ELF-1 (cell line): ENCODE measurements at places on chromosomes 11 and 22.

GRCh38 chr11:1597331-1597993, 632 bp downstream of the KRTAP5-2 start:
- DNase-seq, result no peak

DNA sequence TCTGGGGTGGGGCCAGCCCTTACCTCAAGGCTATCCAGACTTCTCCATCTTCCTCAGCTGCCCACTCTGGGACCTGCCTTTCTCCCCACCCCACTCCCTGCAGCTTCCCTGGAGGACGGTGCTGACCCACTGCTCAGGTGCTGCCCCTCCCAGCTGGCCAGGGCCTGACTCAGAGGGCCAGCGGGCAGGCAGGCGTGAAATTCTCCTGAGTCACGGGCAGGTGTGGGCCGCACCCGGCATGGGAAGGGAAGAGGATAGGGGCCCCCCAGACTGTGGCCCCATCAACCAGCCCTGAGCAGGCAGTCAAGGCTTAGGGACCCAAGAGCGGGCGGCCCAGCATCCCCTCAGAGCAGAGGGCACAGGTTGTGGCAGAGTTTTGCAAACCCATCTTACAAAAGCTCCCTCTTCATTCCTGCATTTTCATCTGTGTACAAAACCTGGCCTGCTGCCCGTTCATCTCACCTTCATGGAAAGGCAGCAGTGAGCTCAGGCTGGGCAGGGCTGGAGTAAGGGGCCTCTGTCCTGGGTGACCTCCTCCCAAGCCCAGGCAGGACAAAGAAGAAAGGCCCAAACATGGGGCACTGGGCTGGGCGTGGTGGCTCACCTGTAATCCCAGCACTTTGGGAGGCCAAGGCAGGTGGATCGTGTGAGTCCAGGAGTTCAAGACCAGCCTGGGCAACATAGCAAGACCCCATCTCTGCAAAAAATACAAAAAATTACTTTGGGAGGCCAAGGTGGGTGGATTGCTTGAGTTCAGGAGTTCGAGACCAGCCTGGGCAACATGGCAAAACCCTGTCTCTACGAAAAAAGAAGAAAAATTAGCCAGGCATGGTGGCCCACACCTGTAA, 6.1 kb downstream of the RHOD start:
- no peak for DNase-seq

DNA sequence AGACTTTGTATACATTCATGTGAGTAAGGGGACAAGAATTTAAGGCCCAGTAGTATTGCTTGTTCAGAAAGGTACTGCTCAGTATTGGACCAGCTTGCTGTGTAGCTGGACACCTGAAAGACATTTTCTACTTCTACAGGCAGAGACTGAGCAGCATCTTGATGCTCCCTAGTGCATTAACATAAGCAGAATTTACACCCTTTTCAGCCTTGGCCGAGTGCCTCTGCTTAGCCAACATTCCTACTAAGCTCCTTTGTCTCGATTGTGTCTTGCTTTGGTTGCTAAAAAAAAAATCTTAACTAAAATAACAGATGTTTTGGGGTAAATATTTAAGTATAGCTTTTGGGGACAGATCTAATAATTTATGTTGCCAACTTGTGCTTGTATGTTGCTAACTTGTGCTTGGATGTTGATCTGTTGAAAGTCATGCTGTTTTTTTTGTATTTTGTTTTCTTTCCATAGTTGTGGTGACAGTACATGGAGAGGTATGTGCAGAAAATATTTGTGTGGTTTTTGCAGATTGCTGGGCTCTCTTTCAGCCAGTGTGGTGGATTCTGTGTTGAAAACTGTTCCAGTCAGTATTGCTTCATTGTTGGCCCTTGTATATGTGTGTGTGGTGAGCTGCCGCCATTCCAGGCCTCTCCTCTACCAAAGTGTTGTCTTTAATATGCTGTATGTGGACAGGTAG, 3.7 kb downstream of the PTS start:
- DNase-seq, result no peak

- DNase-seq, result no peak
Observed at GRCh38 chr11:60754887-60755286, 1.8 kb upstream of the MS4A15 start.

DNA sequence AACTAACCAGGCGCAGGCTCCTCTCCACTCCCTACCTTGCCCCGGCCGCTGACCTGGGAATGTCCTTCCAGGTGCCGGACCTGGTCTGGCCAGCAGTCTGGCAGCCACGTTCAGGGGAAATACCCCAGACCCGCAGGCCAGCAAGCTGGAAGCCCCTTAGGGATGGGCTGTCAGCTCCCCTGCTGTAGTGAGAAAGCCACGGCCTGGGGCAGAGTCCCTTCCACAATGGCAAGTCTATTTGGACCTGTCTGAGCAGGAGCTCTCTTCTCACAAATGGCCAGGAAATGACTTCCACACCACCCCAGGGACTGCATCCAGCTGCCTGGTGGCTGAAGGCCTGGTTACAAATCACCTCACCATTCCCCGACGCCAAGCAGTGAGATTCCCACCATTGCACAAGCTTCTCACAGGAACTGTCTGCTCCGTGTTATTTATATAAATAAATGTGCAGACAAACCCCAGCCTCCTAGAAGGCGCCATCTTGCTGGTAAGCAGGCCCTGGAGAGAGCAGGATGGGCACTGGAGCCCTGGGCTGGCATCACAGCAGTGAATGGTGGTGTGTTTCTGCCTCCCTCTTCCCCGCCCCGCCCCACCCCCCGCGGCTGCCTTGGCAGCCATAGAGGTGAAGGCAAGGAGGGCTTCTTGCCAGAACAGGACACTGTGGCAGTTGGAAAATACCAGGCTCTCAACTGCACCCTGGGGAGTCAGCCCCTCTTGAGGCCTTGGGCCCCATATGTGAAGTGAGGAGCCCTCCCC, 23.7 kb downstream of the RSPH14 start:
- peak; percentile 49 for DNase-seq

- DNase-seq, result no peak
Observed at GRCh38 chr22:36769541-36770512, 6.1 kb downstream of the IFT27 start.

- peak; percentile 63 for DNase-seq
Observed at GRCh38 chr11:70661761-70662501, 263.6 kb downstream of the CTTN start.

DNA sequence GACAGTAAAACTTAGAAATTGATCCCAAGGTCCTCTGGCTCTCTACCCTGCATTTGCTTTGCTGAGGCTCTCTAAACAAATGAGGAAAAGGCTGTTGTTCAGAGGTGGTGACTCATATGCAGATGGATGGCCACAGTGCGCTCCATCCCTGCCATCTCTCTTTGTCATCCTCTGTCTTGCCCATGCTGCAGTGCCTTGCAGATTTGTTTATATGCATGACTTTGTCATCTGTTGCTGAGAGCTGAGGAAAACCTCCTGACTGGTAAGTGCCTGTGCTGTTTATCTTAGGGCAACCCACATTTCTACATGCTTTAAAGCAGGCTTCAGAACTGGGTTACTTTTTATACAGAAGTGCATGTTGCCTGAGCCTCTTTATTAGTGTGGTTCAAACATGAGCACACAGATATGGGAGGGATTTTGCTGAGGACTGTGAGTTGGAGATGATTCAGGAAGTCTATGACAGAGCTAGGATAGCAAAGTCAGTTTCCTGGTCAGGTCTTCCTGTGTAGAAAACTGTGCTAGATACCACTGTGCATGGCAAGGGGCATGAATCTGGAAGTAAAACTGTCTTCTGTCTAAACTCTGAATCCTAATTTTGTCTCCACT, 57.4 kb downstream of the JAM3 start:
- peak; percentile 23 for DNase-seq

GRCh38 chr11:64762674-64763525, 3.1 kb upstream of the PYGM start:
- peak; percentile 84 for DNase-seq

DNA sequence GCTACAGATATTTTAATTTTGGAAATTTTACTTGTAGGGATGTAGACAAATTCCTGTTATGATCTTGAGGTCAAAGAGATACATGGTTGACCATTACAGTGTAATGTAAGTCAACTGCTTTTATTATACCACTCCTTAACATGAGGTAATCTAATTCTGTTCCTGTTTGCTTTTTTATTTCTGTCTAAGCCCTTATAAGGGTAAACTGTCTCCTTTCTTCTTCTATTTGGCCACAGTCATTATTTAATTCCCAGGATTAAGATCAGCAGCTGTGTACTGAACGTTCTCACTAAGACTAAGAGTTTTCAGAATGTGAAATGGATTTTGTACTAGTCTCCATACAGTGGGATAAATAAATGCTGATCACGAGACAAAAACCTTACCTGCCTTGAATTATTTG, 32.8 kb downstream of the C2CD3 start:
- no peak for DNase-seq

GRCh38 chr11:132541794-132542193, 990.5 kb downstream of the OPCML start:
- DNase-seq, result no peak

DNA sequence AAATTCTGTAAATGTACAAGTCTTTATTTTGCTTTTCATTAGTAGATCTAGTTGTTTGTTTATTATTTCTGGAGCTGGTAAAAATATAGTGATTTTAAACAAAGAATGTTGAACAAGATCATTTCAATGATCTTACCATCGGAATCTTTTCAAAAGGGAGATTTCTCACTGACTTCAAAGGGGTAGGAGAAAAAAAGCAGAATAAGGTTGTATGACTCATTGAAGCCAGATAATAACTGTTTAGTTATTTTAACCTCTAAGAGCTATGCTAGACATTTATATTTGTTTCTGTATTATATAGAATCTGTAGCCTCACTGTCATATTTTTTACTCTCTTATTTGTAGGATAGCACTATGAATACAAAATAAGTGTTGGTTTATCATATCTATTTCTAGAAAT, 8.1 kb upstream of the PDE3B start:
- no peak for DNase-seq

GRCh38 chr11:45896422-45896984, 10.6 kb downstream of the FREY1 start:
- peak; percentile 68 for DNase-seq

- DNase-seq, result peak; percentile 63
Observed at GRCh38 chr22:46547883-46548244, 10.4 kb upstream of the CELSR1 start.

DNA sequence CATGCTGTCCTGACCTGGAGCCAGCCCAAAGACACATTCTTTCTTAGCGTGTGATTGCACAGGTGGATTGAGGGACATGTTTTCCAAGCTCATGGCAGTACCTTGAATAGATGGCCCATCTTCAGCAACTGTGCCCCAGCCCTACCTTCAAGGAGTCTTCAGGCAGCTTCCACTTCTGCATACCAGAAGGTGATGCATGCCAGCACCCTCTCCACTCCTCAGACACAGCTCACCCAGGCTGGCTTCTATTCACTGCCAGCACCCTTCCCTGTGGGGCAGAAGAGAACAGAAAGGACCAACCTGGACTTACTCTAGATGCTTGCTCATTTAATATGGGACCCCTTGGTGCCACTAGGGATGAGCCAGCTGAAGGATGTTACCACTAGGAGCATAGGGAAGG, 466.4 kb upstream of the ISX start:
- DNase-seq, result no peak

GRCh38 chr11:78922859-78923625, 348.4 kb upstream of the NARS2 start:
- DNase-seq, result no peak

DNA sequence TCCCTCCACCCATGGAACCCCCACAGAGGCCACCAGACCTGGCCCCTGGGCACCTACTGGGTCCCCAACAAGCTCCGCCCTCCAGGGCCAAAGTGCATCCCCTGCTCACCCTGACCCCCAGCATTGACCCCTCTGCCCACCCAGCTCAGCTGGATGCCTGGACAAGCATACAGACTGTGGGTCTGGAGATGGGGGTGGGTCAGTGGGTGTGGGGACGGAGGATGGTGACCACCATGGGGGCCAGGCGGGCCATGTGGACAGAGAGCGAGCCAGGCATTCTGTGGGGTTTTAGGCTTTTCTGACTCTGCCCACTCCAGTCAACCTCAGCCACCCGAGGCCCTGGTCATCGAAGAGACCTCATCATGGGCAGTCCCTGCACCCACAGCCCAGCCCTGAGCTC, 183.7 kb downstream of the BRD1 start:
- no peak for DNase-seq

- no peak for DNase-seq
Observed at GRCh38 chr11:62599901-62600300, 1.8 kb downstream of the MTA2 start.

DNA sequence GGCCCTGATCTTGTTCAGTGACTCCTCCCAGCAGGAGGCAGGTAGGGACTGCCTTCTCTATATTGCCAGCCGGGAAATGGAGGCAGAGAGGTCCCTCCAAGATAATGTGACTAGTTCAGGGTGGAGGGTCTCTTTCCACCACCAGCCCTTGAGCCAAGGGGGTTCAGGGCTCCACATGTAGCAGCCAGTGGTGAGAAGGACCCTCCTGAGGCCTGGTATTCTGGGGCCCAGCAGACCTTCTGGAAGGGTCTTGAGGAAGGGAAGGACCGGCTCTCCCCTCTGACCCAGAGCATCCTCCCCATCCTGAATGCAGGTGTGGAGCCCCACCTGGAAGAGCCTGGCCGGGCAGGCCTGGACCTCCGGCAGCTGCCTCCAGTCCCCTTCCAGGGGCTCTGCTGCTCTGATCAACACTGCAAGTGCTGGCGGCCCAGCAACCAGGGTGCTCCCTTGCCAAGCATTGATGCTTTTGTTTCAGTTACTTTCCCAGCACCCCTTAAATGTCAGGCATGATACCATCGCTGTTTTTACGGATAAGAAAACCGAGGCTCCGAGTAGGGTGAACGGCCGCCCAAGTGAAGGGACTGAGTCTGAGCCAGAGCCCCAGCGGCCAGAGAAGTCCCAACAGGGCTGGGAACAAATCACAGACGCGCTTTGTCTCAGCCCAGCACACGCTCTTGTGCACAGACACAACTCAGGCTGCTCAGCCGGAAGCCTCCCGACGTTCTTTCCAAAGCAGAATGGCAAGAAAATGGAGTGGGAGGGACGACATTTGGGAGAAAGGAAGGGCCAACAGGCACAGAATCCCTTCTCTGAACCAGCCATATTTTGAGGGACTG, 38.8 kb downstream of the DKK3 start:
- no peak for DNase-seq

DNA sequence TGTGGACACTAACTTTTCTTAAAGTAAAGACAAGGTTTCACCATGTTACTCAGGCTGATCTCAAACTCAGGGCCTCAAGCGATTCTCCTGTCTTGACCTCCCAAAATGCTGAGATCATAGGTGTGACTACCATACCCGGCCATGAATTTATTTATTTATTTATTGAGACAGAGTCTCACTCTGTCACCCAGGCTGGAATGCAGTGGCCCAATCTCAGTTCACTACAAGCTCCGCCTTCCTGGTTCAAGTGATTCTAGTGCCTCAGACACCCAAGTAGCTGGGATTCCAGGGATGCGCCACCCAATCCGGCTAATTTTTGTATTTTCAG, 29.7 kb upstream of the PCF11 start:
- no peak for DNase-seq

GRCh38 chr11:69215784-69216415, 60.2 kb downstream of the SMIM38 start:
- no peak for DNase-seq

- DNase-seq, result no peak
Observed at GRCh38 chr11:68641880-68642279, 42.5 kb upstream of the GAL start.

- DNase-seq, result no peak
Observed at GRCh38 chr11:33266393-33267215, 9.4 kb downstream of the HIPK3 start.

GRCh38 chr11:46102843-46103242, 18.4 kb downstream of the PHF21A start:
- no peak for DNase-seq

- no peak for DNase-seq
Observed at GRCh38 chr11:92406472-92406871, 181.9 kb downstream of the FAT3 start.

- peak; percentile 78 for DNase-seq
Observed at GRCh38 chr11:65003282-65003681, 6.5 kb upstream of the BATF2 start.

GRCh38 chr11:27783701-27784355, 83.6 kb upstream of the BDNF start:
- no peak for DNase-seq
